ENCODE measurements at places on chromosomes 1 and 21. TPM values are rescaled to one million over a fixed set of nuclear protein-coding genes. Genes with fewer than 3 reads are reported as not detected.

The MRPS15 gene
- 77.2 TPM for total RNA-seq

The LCE2A gene
- not detected for total RNA-seq

GRCh38 chr21:10272216-10272615 lies 249.2 kb upstream of the TPTE start:
- no peaks in the 10 kb centered on the region for H3K4me1 ChIP-seq
- H3K4me3 ChIP-seq, result no peak overlapping the region
- no peaks in the 10 kb centered on the region for H3K27me3 ChIP-seq
- H3K27ac ChIP-seq, result no peak overlapping the region
- no peaks in the 10 kb centered on the region for H3K36me3 ChIP-seq

- no peaks in the 10 kb centered on the region for H3K36me3 ChIP-seq
- H3K27me3 ChIP-seq, result no peaks in the 10 kb centered on the region
- no peak overlapping the region for H3K4me3 ChIP-seq
- no peaks in the 10 kb centered on the region for H3K4me1 ChIP-seq
- DNase-seq, result no peak
Observed at GRCh38 chr1:54355931-54356679, 50.1 kb downstream of the SSBP3 start.

- H3K27ac ChIP-seq, result no peak overlapping the region
- DNase-seq, result no peak
- H3K36me3 ChIP-seq, result no peaks in the 10 kb centered on the region
- no peak overlapping the region for H3K4me3 ChIP-seq
- no peaks in the 10 kb centered on the region for H3K4me1 ChIP-seq
Observed at GRCh38 chr1:230632273-230632873, 9.9 kb upstream of the COG2 start.

Data from osteoblast (primary cell).